NCI-H2029 treated with DMSO at 0.1 percent for 48 hours (cell line): ENCODE measurements at places on chromosomes 7 and 10.

- DNase-seq, result no peak
Measured at GRCh38 chr7:49001610-49002033, 77.3 kb downstream of the CDC14C start.

- no peak for DNase-seq
Measured at GRCh38 chr10:117694190-117694589, 151.6 kb downstream of the EMX2 start.

DNA sequence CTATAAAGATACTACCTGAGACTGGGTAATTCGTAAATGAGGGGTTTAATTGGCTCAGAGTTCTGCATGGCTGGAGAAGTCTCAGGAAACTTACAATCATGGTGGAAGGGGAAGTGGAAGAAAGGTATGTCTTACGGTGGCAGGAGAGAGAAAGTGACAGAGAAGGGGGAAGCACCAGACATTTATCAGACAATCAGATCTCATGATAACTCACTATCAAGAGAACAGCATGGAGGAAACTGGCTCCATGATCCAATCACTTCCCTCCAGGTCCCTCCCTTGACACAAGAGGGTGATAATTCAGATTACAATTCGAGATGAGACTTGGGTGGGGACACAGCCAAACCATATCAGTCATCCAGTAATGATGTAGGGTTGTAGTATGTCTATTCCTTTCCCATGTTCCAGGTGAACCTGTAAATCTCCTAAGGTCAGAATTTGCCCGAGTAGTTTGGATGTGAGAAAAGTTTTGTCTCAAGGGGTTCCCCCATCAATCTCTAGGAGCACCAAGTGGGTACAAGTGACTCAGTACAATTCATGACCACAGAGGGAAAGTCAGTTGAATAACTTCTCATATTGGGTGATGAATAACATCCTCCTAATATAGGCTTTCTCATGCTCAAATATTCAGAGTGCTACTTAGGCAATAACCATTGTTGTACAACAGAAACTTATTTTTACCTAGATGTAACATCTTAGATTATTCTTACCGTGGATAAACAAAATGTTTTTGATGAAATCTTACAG is 39.7 kb upstream of the MTPN start:
- DNase-seq, result no peak

GRCh38 chr7:31478721-31479120 is 35.2 kb upstream of the ITPRID1 start:
- no peak for DNase-seq

- DNase-seq, result no peak
Measured at GRCh38 chr10:30591249-30591670, 38.3 kb downstream of the LYZL2 start.

DNA sequence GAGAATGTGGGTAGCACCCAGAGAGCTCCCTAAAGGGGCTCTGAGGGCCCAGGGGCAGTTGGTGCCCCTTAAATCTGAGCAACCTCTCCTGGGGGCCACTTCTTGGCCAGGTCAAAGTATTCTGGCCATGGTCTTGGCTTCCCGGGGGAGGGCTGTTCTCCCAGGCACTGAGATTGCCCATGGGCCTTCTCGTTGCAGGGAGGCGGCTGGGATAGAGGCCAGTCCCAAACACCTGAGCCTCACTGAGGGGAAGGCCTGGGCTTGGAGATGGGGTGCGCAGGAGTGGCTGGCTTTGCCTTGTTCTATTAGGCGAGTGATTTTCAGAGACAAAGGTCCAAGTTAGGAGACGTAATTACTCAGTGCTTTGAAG is 33.5 kb downstream of the ZNF783 start:
- no peak for DNase-seq

- no peak for DNase-seq
Measured at GRCh38 chr10:74521526-74521925, 304.9 kb upstream of the KAT6B start.

- no peak for DNase-seq
Measured at GRCh38 chr10:80200259-80200658, 5.1 kb downstream of the ANXA11 start.

DNA sequence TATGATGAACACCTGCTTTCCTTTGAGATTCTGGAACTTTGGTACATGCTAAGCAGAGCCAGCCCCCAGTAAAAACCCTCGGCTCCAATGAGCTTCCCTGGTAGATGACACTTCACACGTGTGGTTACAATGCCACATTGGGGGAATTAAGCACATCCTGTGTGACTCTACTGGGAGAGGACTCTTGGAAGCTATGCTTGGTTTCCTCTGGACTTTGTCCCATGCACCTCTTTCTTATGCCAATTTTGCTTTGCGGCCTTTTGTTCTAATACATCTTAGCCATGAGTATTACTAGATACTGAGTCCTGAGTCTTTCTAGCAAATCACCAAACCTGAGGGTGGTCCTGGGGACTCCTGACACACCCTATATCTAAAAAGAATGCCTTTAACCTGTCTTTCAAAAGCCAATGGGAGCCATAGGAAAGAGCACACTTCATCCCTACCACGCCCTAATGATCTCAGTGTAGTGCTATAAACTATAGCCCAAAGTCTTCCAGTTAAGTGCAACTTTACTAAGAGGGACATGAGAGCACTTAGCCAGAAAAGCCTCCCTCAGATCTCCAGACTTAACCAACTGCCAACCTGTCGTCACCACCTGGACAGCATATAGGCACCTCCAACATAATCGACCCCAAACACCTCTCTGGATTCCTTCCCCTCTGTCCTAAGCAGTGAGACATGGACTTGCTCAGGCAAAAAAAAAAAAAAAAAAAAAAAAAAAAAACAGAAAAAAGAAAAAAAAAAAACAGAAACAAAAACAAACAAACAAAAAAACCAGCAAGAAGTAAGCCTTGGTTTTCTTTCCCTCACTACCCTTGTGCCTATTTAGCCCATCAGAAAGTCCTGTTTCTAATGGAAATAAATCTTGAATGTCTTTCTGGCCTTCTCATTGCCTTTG is 37.4 kb downstream of the CCDC6 start:
- DNase-seq, result no peak

DNA sequence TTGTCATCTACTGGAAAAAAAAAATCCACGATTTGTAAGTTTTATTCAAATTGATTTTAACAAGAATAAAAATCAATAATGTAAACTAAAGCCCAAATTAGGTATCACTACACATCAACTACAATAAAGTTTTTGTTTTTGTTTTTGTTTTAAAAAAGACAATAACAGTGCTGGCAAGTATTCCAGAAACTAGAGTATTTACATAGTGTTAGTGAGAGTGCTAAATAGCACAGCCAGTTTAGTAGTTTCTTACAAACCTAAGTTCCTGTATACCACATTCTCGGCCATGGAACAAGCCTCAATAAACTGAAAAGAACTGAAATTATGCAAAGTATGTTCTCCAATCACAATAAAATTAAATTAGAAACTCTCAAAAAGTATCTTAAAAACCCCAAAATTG is 8.1 kb downstream of the ARHGAP12 start:
- no peak for DNase-seq

DNA sequence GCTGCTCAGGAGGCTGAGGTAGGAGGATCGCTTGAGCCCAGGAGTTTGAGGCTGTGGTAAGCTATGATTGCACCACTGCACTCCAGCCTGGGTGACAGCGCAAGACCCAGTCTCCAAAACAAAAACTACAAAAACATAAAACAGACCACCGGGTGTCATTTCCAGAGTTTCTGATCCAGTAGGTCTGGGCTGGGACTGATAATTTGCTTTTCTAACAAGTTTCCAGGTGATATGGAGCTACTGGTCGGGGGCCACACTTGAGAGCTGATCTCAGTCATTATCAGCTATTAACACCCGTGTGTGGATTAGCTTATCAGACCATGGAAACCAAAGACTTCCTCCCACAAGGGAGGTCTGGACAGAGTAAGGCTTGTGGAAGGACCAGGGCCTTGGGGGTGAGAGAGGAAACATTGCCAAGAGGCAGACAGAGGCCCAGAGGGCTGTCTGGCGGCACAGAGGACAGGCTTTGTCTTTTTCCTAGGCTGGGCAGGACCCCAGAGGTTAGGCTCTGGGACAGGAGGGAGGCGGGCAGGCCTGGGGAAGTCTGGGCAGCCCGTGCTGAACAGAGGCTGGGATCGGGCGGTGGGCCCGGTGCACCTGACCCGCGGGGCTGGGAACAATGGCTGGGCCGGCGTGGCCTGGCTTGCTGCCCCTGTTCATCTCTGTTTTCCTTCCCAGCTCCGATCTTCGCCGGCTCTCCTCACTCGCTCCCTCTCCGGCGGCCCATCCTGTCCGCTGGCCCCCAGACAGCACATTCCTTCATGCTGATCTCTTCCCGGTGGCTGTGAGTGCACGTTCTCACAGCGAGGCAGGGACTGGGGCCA is 25.2 kb downstream of the TMEM270 start:
- no peak for DNase-seq

DNA sequence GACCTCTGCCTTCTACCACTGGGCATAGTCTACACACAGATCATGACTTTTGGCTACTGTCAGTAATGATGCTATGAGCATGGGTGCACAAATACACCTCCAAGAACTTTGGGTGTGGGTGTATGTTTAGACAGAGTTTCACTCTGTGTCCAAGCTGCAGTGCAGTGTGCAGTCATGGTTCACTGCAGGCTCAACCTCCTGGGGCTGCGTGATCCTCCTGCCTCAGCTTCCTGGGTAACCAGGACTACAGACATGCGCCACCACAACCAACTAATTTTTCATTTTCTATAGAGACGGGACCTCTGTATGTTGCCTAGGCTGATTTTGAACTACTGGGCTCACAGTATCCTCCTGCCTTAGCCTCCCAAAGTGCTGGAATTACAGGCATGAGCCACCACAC is 194.4 kb downstream of the NSUN6 start:
- no peak for DNase-seq

- DNase-seq, result no peak
Measured at GRCh38 chr7:132458729-132459128, 117.5 kb downstream of the PLXNA4 start.

DNA sequence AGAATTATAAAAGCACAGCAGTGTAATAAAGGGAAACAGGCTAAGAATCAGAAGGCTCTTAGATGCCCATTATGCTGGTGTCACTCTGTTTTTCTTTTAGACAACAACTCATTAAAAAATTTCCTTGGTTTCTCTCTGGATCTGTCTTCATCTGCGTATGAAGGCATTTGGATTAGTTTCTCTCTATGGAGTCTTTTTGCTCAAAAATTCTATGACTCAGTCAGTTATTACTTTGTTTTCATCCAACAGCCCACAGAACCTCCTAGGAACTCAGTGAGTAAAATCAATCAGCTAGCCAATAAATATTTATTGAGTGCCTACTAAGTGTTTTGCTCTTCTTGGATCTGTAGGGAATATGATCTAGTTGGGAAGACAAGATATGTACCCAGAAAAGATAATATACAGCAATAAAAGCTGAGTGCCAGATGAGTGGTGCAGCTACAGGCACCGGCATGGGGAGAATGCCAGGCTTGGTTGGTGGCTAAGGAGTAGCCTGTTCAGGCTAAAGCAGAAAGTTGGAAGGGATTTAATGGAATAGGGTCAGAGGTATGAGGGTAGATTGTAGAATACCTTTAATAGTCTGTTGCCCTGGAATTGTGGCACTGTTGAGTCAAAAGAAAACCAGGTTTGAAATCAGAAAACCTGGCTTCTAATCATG is 156.2 kb downstream of the LRRC4 start:
- no peak for DNase-seq

- DNase-seq, result no peak
Measured at GRCh38 chr10:89699581-89700064, 1.8 kb upstream of the KIF20B start.

GRCh38 chr7:101238226-101239182 is 902 bp upstream of the CLDN15 start:
- no peak for DNase-seq
